Midbrain (tissue), 1 donor: ENCODE measurements at places on chromosomes 13 and 19.

DNA sequence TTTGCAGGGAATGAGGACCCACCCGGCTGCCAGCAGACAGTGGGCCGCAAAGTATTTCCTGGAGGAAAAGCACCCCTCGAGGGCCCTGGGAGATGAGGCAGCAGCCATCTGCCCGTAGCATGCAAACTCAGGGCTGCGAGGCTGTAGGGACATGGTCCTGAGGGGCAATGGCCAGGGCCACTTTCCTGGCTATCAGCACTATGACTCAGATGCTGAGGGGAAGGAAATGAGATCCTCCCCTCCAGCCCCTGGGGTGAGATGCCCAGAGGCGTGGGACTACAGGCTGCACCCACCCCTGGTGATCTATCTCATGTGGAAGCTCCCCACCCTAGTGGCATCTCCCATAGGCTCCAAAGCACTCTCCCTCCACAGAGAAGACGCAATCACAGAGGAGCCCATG, 80.1 kb downstream of the SLC7A1 start:
- no peak for DNase-seq

GRCh38 chr13:65971541-65971940, 1258.6 kb downstream of the PCDH9 start:
- no peak for DNase-seq

DNA sequence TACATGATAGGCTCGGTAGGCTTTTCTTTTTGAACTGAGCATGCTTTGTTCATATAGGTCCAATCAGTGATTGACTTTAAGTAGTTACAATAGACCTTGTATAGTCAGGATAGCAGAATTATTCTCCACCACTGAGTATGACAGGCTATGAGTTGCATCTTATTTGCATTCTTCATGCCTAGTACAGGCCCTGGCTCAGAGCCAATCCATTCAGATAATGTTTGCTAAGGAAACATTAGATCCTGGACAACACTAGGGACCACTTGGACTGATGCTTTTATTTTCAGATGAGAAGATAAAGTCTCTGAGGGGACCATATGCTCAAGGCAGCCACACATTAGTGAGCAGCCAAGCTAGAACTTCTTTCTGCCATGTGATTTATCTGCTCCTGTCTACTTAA, 133.9 kb downstream of the KL start:
- no peak for DNase-seq

GRCh38 chr19:14377883-14378328, 3.3 kb upstream of the ADGRE5 start:
- no peak for DNase-seq

GRCh38 chr13:109899748-109900147, 113.4 kb upstream of the IRS2 start:
- no peak for DNase-seq

DNA sequence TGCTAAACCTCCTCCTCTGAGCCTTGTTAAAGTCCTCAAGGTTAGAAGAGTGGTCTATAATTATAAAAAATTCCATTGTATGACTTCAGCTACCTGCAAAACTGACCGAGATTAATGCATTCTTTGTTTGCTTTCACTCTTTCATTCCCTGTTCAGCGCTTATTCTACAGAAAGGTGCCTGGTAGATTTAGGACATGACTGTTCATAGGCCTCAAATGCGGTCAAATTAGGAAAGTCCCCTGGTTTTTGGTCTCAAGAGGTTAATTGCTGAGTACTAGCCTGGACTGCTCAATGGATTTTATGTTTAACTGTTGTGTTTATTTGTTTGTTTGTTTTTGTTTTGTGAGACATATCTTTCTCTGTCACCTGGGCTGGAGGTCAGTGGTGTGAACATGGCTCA, 35.4 kb downstream of the KL start:
- DNase-seq, result no peak

GRCh38 chr19:41947091-41947490, 12.0 kb downstream of the RABAC1 start:
- DNase-seq, result no peak

DNA sequence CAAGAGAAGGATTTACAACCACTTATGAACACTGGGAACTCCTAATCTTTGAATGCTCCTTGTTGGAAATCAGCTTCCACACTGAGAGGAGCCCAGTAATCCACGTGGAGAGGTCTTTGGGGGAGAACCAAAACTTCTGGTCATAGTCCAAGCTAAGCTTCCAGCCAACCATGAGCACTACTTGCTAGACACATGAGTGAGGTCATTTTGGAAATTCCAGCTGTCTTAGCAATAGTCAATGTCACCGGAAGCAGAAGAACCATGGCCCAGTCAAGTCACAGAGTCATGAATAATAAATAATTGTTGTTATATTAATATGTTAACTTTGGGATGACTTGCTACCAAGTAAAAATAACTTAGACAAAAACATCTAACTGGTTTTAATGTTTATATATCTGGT, 324.9 kb upstream of the SGCG start:
- DNase-seq, result no peak

DNA sequence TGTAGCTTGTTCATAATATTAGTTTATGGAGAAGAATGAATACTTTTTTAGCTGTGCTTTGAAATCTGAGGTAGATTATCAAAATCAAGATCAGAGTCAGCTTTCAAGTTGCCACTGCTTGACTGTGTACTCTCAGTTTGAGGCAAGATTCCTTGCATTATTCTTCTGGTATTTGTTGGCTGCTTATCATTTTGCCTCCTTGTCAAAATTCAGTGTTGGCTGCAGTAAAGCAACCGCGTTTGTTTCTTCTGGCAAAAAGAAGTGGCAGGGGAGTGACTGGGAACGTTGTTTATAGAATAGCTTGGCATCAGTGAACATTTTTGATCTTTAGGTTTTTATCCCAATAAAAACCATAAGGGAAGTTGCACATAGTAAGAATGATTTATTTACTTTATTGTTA, 419.3 kb upstream of the GPC6 start:
- no peak for DNase-seq

- no peak for DNase-seq
Observed at GRCh38 chr13:45315520-45316167, 25.3 kb downstream of the TPT1 start.

GRCh38 chr19:33734913-33735312, 61.8 kb upstream of the KCTD15 start:
- DNase-seq, result peak; percentile 56

GRCh38 chr13:39675904-39676303, 20.4 kb downstream of the COG6 start:
- no peak for DNase-seq

GRCh38 chr19:6278740-6279619, 795 bp downstream of the MLLT1 start:
- no peak for DNase-seq

DNA sequence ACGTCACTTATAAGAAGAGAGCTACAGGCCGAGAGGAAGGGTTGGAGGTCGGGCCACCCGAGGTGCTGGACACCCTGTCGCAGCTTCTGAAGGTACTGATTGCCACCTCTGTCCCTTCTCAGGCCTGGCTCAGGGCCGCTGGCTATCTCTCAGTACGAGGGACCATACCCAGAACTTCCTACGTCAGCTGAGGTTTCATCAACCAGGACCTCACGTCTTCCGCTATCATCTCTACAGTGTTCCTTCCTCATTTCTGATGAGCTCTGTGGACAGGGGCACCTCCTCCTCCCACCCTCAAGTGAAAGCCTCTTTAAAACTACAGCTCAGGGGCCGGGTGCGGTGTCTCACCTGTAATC, 58.2 kb upstream of the USE1 start:
- DNase-seq, result no peak

DNA sequence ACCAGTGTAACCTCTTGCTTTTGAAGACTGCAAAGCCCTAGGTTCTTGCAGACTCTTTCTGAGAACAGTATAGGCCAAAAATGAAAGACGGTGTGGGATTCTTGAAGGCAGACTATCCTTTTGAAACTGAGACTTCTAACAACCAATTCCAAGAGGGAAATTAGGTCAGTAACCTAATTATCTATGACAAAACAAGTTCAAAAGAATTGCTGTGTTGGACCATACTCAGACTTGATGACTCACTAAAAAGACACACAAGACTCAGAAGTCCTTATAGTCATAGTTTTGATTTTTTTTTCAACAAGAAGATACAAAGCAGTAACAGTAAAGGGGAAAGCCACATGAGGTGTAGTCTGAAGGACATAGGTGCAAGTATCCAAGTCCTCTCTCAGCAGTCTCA, 624.0 kb upstream of the GPC6 start:
- DNase-seq, result no peak

- DNase-seq, result no peak
Observed at GRCh38 chr13:113089693-113090414, 15.7 kb upstream of the F7 start.

- DNase-seq, result no peak
Observed at GRCh38 chr13:23735329-23735728, 153.9 kb downstream of the MIPEP start.

DNA sequence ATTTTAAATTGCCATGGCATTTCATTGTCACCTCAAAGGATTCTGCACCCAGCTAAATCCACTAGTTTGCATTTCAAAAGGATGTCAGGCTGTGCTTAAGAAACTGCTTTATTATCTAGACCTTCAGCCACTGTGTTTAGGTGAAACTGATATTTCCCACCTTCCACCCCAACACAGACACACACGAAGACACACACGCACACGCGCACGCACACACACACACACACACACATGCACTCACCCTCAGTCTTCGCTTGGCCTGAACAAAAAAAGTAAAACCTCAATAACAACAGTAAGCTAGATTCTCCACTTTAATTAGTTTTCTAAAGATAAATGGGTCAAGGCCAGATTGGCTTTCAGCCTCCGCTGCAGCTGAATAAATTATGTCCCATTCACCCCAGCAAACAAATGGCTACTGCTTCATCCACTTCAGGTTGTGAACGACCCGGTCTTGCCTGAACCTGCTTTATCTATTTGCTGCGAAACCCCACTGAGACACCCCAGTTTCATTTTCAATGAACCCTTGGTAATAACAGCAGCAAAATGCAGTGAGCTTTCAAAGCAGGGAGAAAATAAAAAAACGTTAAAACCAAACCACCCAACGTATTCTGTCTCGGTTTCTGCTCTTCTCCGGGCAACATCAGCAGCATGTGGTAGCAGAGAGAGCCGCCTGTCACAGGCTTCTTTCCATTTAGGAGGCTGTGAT, 166.8 kb downstream of the DCT start:
- no peak for DNase-seq

DNA sequence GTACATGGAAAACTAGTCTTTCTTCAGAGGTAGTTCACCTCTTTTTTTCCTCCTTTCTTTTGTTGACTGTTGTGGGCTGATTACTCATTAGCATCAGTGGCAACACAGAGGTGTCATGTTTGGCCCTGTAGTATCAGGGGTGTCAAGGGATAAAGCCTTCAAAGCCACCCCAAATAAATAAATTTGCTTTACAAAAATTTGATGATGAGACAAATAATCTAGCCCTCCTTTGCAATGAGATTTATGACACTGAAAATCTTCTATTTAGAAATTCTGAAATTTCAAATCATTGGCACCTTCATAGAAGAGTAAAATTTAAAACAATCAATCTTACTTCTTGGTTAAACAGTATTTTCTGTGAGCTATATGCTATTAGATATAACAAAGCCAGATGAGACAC, 1.9 kb downstream of the LACC1 start:
- DNase-seq, result no peak

DNA sequence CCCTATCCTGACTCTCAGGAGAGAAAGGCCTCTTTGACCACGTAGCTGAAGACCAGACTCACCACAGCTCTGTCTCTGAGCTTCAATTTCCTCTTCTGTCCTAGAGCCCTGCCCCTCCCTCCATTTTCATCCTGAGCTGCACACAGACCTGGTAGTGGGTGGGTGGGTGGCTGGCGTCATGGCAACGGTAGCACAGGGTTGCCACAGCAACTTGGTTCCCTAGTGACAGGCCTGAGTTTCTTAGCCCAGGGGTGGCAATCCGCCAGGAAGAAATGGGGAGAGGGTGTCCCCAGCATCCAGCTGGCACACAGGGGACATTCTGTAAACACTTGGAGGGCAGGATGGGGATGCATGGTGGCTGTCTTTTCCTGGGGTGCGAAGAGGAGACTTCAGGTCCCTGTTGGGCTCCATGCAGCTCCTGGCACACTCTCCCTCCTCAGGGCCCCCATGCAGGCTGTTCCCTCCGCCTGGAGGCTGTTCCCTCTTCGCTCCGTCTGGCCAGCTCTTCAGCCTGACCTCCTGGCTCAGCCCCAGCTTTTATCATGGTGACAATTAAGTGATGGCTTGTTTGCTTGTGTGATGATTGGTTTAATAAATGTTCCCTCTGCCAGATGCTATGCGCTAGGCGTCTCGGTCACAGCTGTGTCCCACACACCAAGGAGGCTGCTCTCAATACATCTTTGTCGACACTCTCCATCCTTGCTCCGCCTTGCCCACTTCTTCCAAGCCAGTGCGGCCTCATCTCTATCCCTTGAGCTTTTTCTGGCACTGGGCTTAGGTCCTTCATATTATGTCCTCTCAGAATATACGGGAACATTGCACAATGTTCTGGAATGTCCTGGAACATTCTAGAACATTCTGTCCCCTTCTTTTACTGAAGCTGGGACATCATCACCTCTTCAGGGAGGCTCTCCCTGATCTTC, 7.4 kb upstream of the KLHL26 start:
- no peak for DNase-seq

DNA sequence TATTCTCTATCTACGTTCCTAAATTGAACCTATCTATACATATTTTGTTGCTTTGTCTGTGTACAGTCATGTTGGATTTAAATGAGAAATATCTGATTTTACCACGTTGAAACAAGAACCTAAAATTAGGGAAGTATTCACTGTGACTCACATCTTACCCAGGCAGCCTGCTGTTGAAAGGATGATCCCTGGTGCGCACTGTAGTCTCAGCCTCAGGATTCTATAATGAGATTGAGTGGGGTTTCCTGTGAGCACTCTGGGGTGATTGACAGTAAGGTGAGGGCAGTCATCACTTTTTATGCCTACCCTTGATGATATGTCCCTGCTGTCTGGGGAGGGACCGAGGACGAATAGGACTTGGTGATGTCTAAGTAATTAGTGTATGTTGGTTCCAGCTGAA, 35.4 kb downstream of the PCCA start:
- DNase-seq, result no peak

DNA sequence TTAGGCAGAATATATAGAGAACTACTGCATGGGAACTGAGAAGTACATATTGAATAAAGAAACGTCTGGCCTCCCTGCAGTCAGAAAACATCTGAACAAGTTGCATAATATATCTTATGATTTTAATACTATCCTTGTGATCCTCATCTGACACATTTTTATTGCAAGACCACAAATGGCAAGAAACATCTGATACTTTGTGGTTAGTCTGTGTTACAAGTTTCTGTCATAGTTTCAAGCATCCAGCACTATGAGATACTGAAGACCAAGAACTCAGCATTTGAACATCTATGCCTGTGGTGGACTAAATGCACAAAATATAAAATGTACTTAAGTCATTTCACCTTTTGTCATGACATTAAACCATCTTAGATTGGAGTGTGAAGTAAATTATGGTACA, 1175.8 kb upstream of the MIR17HG start:
- DNase-seq, result no peak

GRCh38 chr13:45310341-45311131, 30.4 kb downstream of the TPT1 start:
- DNase-seq, result no peak
